ENCODE measurements at places on chromosomes 3 and 15.

DNA sequence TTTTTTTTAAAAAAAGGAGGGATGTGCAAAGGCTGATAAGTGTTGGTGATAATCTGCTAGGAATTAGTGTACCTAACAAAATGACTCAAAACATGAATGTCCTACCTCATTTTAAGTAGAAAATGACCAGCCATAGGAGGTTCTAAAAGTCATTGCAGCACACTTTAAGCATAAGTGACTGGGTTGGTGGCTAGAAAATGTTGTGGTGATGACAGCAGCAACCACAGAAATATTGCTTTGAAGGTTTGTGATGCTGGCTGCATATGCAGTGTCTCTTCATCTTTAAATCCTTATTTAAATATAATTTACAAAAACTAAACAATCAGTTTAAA lies 55.2 kb downstream of the CMSS1 start:
- DNase-seq = no peak

DNA sequence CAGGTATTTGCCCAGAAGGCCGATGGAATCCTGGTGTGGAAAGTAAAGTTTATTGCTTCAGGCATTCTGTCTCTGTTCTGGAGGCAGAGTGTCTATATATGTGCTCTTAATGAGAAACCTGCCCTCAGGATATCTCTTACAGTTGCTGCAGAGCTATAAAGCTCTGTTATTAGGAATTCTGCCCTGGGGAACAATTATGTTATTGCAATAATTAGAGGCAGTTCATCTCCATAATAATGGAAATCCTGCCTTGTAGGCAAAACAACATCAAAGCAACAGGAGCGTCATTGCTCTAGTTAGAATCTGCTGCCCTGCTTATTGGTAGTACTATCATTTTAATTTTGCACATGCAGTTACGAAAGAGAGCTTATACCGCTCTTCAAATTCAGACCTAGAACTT lies 175.6 kb downstream of the IL5RA start:
- no peak for DNase-seq

DNA sequence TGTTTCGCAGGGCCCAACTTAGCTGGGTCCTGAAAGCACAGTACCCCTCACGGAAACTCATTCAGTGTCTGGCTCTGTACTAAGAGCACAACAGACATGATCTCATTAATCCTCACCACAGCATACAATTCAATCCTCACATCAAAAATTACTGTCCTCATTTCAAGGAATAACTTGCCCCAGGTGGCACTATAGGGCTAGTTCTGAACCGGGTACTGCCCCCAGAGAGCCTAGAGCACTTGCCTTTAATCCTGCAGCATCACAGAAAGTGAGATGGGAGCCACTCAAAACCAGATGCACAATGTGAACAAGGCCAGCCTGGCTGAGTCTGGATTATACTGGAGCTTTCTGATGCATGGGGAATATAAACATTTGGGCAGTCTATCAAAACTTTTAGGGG lies 122.6 kb downstream of the OSBPL10 start:
- DNase-seq = no peak

DNA sequence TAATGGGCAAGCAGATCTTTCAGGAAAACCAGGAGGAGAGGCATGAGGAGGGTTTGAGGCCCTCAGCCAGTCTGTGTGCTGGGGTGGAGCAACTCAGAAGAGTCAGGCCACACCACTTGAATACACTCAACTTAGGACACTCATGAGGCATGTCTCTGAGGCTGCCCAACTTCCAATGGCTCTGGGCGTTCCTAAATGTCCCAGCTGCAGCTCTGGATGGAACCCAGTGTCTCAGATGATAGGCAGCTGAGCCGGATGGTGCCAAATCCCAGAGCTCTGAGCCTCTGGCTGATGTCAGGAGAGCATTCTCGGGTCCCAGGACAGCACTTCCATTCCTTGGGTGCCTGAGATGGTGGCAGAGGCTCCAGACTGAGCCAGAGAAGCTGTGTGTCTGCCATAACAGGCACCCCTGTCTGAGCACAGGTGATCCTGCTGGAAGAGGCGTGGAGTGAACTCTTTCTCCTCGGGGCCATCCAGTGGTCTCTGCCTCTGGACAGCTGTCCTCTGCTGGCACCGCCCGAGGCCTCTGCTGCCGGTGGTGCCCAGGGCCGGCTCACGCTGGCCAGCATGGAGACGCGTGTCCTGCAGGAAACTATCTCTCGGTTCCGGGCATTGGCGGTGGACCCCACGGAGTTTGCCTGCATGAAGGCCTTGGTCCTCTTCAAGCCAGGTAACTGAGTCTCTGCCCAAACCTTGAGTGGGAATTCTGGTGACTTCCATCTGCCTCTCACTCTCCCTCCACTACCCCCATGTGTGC lies 2.8 kb downstream of the NR2E3 start:
- no peak for DNase-seq

GRCh38 chr3:124131580-124131979 lies 139.7 kb upstream of the ROPN1 start:
- no peak for DNase-seq

GRCh38 chr3:126083511-126083912 lies 412 bp downstream of the SLC41A3 start:
- no peak for DNase-seq

GRCh38 chr15:41281236-41281635 lies 50.2 kb downstream of the CHP1 start:
- DNase-seq = no peak

GRCh38 chr15:48400086-48400485 lies 68.9 kb downstream of the DUT start:
- DNase-seq = no peak

DNA sequence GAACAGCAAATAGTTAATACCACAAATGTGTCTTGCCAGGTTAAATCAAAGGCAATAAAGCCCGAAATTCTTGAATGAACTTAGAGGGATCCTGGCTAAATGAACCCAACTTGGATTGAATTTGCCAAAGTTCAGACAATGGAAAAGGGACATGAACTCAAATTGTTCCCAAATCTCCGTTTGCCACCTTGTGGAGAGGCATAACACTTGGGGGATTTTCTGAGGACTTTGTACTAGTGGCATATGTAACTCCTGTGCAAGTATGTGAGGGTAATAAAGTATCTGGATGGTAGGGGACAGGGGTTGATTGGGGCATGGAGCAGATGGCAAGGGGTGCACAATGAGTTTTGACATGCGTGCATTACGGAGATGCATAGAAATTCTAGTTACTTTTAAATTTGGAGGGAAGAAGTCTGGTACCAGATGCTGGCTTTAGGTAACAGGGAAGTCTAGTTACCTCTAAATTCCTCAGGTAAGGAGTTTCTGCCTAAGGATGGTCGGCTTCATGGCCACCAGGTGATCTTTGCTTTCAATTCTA lies 1.2 kb upstream of the TCAIM start:
- no peak for DNase-seq

DNA sequence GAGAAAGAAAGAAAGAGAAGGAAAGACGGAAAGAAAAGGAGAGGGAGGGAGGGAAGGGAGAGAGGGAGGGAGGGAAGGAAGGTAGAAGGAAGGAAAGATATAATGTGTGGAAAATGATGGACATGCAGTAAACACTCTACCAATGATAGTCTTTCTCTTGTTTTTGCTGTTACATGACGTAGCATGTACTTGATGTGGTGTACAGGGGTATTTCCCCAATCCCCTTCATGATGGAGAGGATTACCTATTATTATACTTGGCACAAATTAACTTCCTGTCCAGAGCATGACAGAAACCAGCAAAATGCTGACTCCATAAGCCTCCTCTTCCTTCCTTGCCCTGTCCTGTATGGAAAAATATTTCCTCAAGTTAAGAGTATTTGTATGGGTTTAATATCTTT lies 124.4 kb downstream of the B3GALNT1 start:
- DNase-seq = no peak

DNA sequence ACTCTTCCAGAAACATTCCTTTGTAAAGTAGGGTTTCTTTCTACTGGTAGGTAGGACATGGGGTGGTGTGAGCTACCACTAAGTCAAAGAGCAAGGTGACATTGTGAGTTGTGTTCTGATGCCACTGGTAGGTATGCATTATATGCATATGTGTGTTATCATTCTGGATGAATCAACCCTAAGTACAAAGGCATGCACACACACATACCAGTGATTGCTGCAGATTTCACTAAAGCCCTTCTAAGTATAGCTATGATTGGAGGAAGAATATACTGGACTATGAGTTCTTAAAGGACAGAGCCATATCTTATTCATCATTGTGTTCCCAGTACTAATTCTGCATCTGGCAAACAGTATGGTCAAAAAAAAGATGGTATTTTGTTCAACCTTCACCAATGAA lies 646.0 kb downstream of the AGBL1 start:
- no peak for DNase-seq

GRCh38 chr15:81338170-81339007 lies 14.4 kb upstream of the STARD5 start:
- DNase-seq = no peak

DNA sequence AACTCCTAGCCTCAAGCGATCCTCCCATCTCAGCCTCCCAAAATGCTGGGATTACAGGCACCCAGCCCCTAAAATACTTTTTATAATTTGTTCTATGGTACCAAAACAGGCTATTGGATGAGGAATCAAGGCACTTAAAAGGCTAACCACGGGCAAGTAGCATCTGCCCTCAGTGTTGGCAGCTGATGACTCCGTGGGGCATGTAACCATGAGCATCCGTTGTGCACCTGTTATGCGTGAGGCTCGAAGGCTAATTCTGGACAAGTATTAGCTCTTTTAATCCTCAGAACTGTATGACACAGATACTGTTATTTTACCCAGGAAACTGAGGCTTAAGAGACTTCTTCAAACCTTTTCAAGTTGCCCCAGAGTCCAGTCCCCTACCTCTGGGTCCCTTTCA lies 10.2 kb downstream of the WDR73 start:
- no peak for DNase-seq

GRCh38 chr3:162302983-162303624 lies 806.5 kb downstream of the OTOL1 start:
- DNase-seq = no peak

- DNase-seq = peak; percentile 58
These were observed 37.6 kb downstream of the VIPR1 start for GRCh38 chr3:42539871-42540714.

DNA sequence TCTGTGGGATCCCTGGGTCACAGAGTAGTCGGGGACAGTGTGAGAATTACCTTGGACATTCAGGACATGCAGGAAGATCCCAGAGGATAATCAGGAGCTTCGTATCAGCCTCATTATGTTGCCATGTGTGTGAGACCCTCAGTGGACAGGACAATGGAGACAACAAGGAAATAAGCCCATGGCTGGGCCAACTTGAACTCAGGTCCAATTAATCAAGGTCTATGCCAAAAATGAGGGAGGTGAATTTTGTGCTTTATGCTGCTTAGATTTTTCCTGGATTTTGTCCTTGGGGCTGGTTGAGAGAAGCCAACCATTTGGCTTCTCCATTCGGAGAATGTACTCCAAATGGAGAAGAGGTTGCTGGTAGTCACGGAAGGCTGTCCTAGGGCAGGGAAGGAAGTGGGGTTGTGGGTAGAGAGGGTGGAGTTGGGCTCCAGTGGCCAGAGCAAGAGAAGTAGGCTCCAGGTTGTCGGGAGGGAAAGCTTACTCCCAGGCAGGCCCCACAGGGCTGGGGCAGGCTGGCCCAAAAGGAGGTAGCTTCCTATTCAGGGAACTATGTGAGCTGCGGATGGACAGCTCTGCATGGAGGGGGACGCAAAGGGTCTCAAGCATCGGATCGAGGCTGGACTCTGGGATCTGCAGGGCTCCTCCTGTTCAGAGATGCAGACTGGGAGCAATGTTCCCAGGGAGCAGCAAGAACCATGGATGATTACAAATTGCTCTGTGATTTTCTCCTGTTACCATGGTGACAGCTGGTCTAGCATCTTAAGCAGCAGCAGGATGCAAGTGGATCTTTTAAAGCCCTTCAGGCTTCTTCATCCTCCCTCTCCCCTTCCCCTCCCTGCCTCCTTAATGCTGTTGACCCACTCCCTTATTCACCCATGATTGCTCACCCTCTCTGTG lies 91.1 kb downstream of the WNT7A start:
- no peak for DNase-seq

DNA sequence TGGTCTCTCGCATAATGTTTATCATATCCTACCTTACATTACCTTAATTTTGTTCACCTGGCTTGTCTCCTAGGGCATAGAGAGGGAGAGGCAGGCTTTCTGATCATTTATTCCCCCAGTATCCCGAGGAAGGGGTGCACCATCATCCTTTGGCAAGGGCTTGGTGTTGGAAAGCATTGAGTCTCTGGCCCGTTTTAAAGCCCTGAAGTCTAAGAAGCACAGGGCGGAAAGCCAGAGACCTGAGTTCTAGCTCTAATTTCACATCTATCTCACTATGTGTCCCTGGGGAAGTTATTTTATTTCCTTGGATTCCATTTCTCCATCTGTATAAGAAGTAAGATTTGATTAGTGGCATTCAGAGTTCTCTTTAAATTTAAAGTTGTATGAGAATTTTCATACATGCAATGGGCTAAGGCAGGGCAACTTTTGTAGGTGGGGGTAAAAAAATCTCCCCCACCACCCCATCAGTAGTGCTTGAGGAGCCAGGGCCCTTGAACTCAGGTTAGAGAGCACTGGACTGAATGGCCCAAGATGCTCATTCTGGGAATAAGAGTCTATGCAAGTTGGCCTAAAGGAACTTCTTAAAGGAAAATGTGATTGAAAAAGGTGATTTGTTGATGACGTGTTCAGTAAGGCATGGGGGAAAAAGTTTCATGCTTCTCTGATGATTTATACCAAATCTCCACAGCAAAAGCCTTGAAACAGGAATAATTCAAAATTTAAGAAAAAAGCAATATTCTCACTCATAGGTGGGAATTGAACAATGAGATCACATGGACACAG lies 10.1 kb downstream of the TMC3 start:
- no peak for DNase-seq

DNA sequence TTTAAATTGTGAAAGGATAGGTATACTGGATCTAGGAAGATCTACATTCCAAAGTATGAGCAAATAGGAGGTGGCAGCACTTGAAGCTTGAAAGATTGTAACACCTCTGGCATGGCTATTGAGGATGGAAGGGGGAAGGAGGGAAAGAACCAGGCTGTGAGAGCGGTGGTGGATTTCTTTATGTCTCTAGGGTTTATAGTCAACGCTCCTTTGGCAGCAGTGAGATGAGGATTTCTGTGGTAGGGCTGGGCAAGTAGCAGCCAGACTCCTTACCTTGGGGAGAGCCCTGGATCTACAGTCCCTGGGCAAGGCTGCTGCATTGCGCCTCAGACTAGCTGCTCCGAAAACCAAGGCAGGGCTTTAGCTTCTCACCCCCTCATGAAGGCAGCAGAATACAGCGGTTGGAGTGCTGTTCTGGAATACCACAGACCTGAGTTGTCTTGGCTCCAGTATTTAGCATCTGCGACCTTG lies 53.2 kb downstream of the MEF2A start:
- no peak for DNase-seq

- no peak for DNase-seq
These were observed 164.3 kb upstream of the GMNC start for GRCh38 chr3:191026746-191027145.

- no peak for DNase-seq
These were observed 51.6 kb downstream of the CYP19A1 start for GRCh38 chr15:51286816-51287215.

- no peak for DNase-seq
These were observed 12.1 kb upstream of the ALAS1 start for GRCh38 chr3:52185837-52186236.

DNA sequence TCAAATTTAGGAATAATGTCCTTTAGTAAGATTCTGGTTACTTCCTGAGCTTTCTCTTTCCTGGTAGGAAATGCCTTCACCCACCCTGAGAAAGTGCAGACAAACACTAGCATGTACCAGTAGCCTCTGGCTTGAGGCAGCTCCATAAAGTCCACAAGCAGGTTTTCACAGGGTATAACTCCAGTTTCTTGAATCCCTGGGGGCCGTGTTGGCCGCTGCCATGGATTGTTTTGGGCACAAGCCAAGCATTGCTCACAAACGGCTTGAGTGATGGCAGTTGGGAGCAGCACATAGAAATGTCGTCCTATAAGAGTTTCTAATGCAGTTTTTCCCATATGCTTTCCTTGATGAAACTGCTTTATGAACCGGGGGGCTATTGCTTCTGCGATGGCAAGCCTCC lies 164.1 kb downstream of the STXBP5L start:
- no peak for DNase-seq
